ENCODE measurements at places on chromosomes 1 and 21.

DNA sequence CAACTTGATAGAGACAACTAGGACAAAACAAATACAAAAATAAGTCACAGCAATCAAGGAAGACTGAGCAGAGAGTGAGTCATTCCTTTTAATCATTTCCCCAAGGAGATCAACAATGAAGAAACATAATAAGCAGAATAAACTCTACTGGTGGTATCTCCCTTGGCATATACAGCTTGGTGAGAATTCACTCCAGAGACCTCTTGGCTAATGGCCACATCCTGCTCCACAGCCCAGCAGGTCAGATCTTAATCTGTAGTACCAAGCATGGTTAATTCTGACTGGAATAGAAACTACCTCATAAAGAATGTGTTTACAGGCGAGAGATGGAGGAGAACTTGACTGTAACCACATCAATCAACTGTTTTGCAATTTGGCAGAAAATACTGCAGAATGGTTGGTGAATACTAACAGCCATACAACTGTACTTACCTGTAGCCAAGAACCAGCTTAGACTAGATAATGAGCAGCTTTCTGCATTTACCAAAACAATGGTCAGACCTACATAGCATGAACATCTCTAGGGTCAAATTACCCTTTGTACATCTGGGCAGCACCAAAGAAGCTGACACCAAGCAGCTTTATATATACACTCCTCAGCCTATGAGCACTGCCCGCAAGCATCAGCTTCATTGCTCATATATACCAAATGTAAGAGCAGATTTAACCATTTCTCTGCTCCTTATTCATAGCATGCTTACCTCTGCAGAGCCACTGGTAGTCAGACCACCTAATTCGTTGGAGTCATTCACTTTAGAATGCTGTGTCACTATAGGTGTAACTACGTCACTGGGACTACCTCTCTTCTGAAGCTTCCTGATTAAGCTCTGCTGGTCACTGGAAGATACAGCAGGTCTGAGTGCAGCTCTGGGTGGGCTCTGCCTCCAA is 51.0 kb downstream of the KIAA0319L start:
- no peaks in the 10 kb centered on the region for H3K36me3 ChIP-seq
- DNase-seq: peak; percentile 23
- H3K4me3 ChIP-seq: no peak overlapping the region
- no peaks in the 10 kb centered on the region for H3K27me3 ChIP-seq
- H3K27ac ChIP-seq: no peak overlapping the region

GRCh38 chr1:58862728-58863385 is 79.0 kb upstream of the JUN start:
- H3K4me1 ChIP-seq: no peaks in the 10 kb centered on the region
- no peaks in the 10 kb centered on the region for H3K36me3 ChIP-seq
- no peak overlapping the region for H3K27ac ChIP-seq
- no peak overlapping the region for H3K4me3 ChIP-seq
- H3K27me3 ChIP-seq: no peaks in the 10 kb centered on the region
- no peak for DNase-seq

DNA sequence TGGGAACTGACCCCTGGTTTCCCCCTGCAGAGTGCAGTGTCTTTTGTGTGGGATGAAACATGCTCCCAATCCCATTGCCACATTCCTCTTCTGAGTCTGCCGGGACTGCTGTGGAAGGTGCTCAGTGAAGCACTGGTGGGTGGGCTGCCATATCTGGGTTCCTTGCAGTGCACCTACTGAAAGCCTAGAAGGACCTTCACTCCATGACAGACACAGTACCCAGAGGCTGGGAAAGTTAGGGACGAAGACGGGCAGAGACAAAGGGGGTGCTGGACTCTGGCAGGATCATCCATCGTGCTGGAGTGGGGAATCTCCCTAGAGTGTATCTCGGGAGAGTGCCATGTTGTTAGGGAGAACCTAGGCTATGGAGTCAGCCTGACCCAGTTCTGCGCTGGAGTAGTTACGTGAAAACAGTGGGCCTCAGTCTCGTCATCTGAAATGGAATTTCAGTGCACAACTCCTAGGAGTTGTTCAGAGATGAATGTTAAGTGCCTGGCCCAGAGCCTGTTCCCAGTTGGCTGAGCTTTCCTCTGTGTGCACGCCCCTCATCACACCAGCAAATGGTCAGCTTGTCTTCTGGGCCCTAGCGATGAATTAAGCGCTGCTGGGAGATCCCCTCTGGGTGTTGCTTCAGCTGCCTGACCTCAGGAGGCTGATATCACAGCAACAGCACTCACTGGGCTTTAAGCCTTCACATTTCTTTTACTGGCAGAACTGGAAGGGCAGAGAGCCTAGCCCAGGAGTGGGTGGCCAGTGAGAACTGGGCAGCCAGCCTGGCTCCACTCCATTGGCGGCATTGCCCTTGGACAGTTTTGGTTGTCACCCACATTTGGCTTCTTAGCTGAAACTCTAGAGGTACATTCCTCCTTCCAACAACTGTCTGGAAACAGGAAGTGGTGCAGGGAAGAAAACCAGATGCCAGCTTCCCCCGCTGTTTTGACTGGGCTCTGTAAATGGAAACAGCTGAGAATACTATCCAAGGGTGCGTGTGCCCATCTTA is 479.8 kb upstream of the VAMP3 start:
- H3K27me3 ChIP-seq: no peaks in the 10 kb centered on the region
- no peak overlapping the region for H3K27ac ChIP-seq
- H3K4me1 ChIP-seq: no peaks in the 10 kb centered on the region
- no peak for DNase-seq

GRCh38 chr21:43611598-43612369 is 47.5 kb downstream of the HSF2BP start:
- H3K36me3 ChIP-seq: no peaks in the 10 kb centered on the region
- no peaks in the 10 kb centered on the region for H3K27me3 ChIP-seq
- no peaks in the 10 kb centered on the region for H3K4me1 ChIP-seq

- no peaks in the 10 kb centered on the region for H3K4me1 ChIP-seq
- H3K27ac ChIP-seq: no peak overlapping the region
These were observed 200.0 kb downstream of the KCNK2 start for GRCh38 chr1:215282557-215282956.

GRCh38 chr21:31514598-31514997 is 144.9 kb upstream of the SOD1 start:
- peak; percentile 50 for DNase-seq
- H3K36me3 ChIP-seq: no peaks in the 10 kb centered on the region
- peaks cover 3% of the 10 kb centered on the region for H3K4me1 ChIP-seq
- no peak overlapping the region for H3K4me3 ChIP-seq
- H3K27ac ChIP-seq: no peak overlapping the region

DNA sequence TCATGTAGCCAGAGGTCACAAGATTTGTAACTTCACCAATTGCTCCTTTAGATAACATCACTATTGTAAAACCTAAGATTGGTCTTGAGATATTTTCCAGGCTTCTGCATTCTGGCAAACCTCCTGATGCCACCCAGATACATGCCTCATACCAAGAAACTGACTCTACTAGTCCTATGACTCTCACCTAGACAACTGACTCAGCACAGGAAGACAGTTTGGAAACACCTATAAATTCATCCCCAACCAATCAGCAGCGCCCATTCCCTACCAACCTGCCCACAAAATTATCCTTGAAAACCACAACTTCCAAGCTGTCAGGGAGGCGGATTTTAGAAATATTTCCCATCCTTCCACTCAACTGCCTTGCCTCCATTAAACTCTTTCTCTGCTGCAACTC is 2.6 kb downstream of the NME7 start:
- H3K36me3 ChIP-seq: no peaks in the 10 kb centered on the region
- H3K27me3 ChIP-seq: no peaks in the 10 kb centered on the region
- no peak overlapping the region for H3K27ac ChIP-seq
- H3K4me3 ChIP-seq: peak overlapping the region; percentile 6
- no peaks in the 10 kb centered on the region for H3K4me1 ChIP-seq

- no peaks in the 10 kb centered on the region for H3K36me3 ChIP-seq
- H3K4me3 ChIP-seq: no peak overlapping the region
- no peaks in the 10 kb centered on the region for H3K27me3 ChIP-seq
- DNase-seq: no peak
- H3K4me1 ChIP-seq: no peaks in the 10 kb centered on the region
- no peak overlapping the region for H3K27ac ChIP-seq
These were observed 41.8 kb downstream of the MIS18A start for GRCh38 chr21:32237021-32237420.

- H3K27me3 ChIP-seq: no peaks in the 10 kb centered on the region
- H3K36me3 ChIP-seq: no peaks in the 10 kb centered on the region
- no peak overlapping the region for H3K4me3 ChIP-seq
- no peaks in the 10 kb centered on the region for H3K4me1 ChIP-seq
These were observed 32.4 kb downstream of the PRPF38A start for GRCh38 chr1:52436817-52437216.

DNA sequence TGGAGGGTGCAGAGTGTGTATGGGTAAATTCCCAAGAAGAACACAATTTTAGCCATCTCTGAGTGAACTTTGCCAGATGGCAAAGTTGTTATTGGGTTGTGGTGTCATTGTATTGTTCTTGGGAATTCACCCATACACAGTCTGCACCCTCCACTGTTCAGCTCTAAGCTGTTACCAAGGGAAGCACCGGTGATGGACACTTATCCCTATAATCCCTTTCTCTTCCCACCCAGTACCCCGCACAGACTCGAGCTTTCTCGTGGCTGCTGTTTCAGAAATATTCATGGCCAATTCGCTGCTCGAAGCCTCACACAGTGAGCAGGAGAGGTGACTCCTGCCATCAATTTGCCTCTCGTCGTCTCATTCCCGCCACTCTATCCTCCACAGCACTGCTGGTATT is 95.7 kb upstream of the PALMD start:
- H3K27ac ChIP-seq: no peak overlapping the region
- no peaks in the 10 kb centered on the region for H3K27me3 ChIP-seq
- H3K4me3 ChIP-seq: no peak overlapping the region
- no peak for DNase-seq

DNA sequence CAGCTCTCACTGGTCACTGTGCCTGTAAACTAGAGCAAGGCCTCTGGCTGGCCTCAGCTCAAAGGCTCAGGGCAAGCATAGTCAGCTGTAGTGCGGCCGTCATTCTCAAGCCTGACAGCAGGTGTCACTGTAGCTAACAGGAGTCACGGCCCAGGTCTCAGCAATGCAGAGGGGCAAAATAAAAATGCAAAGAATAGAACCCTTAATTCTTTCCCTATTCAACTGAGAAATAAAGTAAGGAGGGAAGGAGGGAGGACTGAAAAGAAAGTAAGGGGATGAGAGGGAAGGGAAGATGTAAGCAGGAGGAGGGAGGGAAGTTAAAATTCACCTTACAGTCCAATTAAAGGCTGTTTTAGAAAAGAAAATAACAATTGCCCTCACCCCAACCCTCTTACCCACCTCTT is 106.1 kb downstream of the KIAA0319L start:
- peaks cover 5% of the 10 kb centered on the region for H3K36me3 ChIP-seq
- H3K4me1 ChIP-seq: no peaks in the 10 kb centered on the region
- no peak overlapping the region for H3K4me3 ChIP-seq
- H3K27me3 ChIP-seq: no peaks in the 10 kb centered on the region
- no peak overlapping the region for H3K27ac ChIP-seq
- peak; percentile 76 for DNase-seq

DNA sequence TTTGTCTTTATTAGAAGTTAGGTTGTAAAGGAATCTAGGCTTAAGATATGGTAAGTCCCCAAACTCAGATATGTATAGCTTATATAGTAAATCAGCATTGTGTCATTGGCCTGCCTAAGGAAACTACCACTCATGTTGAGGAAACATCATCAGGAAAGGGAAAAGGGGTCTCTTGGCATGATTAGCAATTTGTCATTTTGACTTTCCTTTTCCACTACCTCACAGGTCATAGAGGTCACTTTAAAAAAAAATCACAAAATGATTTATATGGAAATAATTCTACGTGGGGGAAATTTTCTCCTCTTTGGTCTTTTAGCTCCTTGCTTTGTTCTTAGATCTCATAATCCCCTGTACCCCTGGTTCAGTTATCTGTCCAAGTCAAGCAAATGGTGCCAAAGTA is 213.5 kb downstream of the RPS6KC1 start:
- no peaks in the 10 kb centered on the region for H3K27me3 ChIP-seq
- H3K36me3 ChIP-seq: no peaks in the 10 kb centered on the region
- H3K27ac ChIP-seq: no peak overlapping the region
- H3K4me3 ChIP-seq: no peak overlapping the region
- H3K4me1 ChIP-seq: peaks cover 3% of the 10 kb centered on the region
- no peak for DNase-seq

DNA sequence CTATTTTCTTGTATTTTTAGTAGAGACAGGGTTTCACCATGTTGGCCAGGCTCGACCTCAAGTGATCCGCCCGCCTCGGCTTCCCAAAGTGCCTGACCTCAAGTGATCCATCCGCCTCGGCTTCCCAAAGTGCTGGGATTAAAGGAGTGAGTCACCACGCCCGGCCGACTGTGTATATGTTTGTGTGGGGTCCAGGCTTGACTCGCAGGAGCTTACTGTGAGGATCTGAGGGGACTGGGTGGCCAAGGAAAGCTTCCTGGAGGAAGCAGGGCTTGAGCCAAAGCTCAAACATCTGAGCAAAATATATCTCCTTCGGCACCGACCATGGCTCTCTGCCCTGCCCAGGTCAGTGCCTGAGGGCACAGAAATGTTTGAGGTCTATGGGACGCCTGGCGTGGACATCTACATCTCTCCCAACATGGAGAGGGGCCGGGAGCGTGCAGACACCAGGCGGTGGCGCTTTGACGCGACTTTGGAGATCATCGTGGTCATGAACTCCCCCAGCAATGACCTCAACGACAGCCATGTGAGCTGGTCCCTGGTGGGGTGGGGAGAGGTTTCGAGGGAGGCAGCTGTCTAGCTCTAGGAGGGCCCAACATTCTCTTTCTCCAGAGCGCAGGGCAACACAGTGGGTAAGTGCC is 10.5 kb downstream of the PADI3 start:
- H3K36me3 ChIP-seq: no peaks in the 10 kb centered on the region
- no peaks in the 10 kb centered on the region for H3K27me3 ChIP-seq
- no peak for DNase-seq
- H3K27ac ChIP-seq: no peak overlapping the region
- H3K4me1 ChIP-seq: no peaks in the 10 kb centered on the region

DNA sequence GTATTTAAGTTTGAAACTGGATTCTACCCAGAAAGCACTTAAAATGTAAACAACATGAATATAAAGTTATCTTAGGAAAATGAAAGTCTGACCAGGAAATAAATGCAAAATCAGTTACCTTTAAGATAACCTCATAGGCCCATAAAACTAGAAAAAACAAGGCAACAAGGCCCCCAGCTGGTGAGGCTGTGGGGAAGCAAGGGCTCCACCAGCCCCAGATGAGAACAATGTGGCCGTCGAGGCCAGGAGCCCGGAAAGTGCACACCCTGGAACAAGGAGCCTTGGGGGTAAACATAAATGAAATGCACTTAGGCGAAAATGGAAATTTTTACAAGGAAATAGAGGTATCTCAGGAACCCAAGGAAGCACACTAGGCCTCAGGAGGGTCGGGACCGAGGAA is 37.9 kb upstream of the BMP8B start:
- no peak for DNase-seq
- no peaks in the 10 kb centered on the region for H3K36me3 ChIP-seq
- H3K4me3 ChIP-seq: no peak overlapping the region

- H3K27ac ChIP-seq: no peak overlapping the region
- no peak for DNase-seq
- no peaks in the 10 kb centered on the region for H3K4me1 ChIP-seq
- H3K27me3 ChIP-seq: no peaks in the 10 kb centered on the region
- H3K4me3 ChIP-seq: no peak overlapping the region
These were observed 8.3 kb upstream of the FASLG start for GRCh38 chr1:172650474-172651193.

GRCh38 chr1:93593854-93594602 is 87.6 kb downstream of the BCAR3 start:
- no peak overlapping the region for H3K4me3 ChIP-seq
- no peak overlapping the region for H3K27ac ChIP-seq
- no peak for DNase-seq
- H3K36me3 ChIP-seq: peaks cover 5% of the 10 kb centered on the region

GRCh38 chr1:116360429-116361173 is 12.4 kb upstream of the ATP1A1 start:
- H3K27ac ChIP-seq: no peak overlapping the region
- H3K4me3 ChIP-seq: no peak overlapping the region
- no peaks in the 10 kb centered on the region for H3K27me3 ChIP-seq
- H3K36me3 ChIP-seq: no peaks in the 10 kb centered on the region

All from mesendoderm (in vitro differentiated cells).